Stimulated activated naive CD8-positive, alpha-beta T cell treated with anti-CD3 and anti-CD28 coated beads, Interleukin-15, Interleukin-2, amounts not matched to agents 100 U/mL and 50 U/mL, for 24 hours (primary cell): ENCODE measurements at places on chromosomes 16 and 17.

- DNase-seq: no peak
These were observed 5.5 kb downstream of the JMJD6 start for GRCh38 chr17:76720941-76721340.

- no peak for DNase-seq
These were observed 338.8 kb downstream of the SEC14L1 start for GRCh38 chr17:77479372-77480198.

DNA sequence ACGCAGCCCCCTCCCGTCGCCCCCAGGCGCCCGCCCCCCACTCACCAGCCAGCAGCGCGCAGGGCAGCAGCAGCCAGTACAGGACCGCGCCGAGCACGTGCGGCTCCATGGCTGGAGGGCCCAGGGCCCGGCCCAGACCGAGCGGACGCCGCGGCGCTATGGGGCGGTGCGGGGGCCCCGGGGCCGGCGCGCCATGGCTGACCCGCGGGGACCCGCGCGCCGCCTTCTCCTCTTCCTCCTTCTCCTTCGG, 239 bp downstream of the PIEZO1 start:
- no peak for DNase-seq

GRCh38 chr17:17493986-17494466, 2.2 kb downstream of the RASD1 start:
- DNase-seq: no peak

- no peak for DNase-seq
These were observed 1.9 kb upstream of the STUB1 start for GRCh38 chr16:678209-678857.

GRCh38 chr17:46977348-46977747, 1.7 kb downstream of the RPRML start:
- peak; percentile 8 for DNase-seq

GRCh38 chr16:27311448-27311830, 2.3 kb upstream of the IL4R start:
- no peak for DNase-seq

DNA sequence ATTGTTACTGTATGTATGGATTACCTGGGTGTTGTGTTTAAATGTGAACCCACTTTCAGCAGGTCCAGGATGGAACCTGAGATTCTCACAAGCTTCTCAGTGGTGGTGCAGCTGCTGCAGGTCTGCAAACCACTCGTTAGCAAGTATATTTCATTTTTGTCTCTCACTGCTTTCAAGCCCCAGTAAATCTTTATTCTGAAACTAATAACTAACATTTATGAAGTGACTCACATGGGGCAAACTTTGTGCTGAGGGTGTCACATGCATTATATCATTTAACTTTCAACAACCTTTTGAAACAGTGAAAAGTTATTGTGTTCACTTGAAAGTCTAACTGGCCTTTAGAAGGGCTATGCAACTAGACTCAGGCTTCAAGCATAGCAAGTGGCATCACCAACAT, 98.9 kb upstream of the DYNLRB2 start:
- DNase-seq: no peak

DNA sequence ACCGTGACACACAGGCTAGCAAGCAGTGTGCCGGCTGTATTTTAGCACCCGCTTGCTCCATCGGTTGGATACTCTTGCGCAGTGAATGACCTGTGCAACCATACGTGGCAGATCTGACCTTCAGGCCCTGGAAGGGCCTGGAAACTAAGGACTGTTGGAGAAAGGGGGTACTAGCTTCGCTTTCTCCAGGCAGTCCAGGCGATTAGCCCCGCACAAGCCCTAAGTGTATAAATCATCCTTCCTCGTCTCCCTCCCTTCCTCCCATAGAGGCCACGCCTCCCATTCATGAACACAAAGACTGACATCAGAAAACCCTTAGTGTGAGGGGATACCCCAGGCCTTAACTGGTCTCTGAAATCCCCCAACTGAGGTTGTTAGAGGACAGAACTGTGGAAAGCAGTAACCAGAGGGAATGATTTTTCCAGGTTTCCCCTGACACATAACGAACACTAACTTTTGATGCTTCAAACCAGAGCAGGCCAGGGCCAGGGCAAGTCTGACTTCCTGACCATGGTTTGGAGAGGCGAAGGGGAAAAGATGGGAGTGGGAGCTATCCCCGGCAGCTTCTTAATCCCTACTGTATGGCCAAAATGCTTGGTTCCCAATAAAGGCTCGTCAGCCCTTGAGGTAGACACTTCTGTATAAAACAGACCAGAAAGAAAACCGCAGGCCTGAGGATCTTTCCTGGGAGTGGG, 1.4 kb upstream of the DYNLL2 start:
- DNase-seq: no peak

- peak; percentile 70 for DNase-seq
These were observed 15.0 kb downstream of the HASPIN start for GRCh38 chr17:3738562-3739295.

DNA sequence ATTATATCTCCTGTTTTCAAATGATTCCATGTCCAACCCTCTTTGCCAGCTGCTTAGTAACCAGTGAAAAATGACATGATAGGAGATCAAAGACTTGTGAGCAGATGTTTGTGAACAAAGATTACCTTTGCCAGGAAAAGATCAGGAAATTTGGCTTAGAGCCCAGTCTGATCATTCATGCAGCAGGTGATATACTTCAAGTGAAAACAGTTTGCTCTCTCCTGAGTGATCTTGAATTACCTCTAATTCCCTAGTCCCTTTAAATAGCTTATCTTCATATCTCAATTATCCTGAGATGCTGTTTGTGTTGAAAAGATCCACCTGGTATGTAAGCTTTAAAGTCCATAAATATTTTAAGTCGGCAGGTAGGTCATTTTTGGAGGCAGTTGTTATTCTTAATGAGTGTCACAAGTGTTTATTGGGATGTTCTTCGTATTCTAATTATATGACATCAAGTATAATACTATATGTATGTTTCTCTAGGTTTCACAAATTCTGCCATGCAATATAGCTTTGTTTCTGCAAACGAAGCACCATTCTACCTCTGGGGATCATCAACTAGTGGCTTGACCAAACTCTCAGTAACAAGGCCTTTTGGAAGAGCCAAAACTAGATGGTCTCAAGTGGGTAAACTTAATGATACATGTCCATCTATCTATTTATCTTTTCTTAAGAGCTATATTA, 13.2 kb upstream of the VPS35L start:
- DNase-seq: no peak

DNA sequence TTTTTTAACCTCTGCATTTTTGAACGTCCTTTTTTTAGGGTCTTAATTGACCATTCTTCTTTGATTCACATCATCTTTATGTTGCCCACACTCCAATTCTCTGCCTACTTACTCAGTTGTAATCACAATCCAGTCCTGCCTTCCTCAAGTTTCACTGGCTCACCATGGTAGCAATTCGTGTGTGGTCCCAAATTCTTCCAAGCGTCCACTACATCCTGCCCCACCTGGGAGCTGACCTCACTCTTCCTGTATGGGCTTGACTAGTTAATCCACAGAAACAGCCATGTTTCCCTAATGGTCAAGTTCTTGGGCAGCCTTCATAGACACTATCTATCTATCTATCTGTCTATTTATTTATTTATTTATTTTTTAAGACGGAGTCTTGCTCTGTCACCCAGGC, 7.1 kb downstream of the TLCD2 start:
- no peak for DNase-seq

GRCh38 chr16:76835779-76836300, 355.1 kb upstream of the MON1B start:
- no peak for DNase-seq

- DNase-seq: no peak
These were observed 8.2 kb downstream of the IGFBP4 start for GRCh38 chr17:40451420-40451819.

DNA sequence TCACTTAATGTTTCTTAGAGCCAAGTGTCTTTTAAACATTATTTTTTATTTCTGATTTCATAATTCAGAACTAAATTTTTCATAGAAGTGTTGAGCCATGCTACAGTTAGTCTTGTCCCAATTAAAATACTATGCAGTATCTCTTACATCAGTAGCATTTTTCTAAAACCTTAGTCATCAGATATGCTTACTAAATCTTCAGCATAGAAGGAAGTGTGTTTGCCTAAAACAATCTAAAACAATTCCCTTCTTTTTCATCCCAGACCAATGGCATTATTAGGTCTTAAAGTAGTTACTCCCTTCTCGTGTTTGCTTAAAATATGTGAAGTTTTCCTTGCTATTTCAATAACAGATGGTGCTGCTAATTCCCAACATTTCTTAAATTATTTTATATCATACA, 13.6 kb upstream of the BCAS3 start:
- DNase-seq: no peak
